NK-92 treated with Interleukin-12 subunit alpha and Interleukin-12 subunit beta, amount 100 ng/mL, for 24 hours (cell line): ENCODE measurements at places on chromosomes 2 and 18.

GRCh38 chr2:235502336-235502735 lies 8.5 kb downstream of the AGAP1 start:
- no peak for DNase-seq

DNA sequence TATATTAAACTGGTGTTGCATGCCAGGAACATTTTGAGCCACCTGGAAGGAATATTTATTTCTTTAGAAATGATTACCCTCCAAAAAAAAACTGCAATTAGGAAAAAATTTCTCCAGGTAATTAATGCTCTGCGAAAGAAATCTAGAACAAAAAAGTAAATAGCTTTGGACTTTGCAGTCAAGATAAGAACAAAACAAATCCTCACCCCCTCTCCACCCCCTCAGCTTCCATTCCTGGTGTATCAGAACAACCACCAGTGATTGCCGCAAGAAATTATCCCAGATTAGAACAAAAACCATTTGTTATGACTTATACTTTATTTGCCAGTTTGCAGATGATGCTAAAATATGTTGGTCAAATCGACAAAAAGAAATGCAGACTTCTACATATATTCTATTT lies 17.0 kb upstream of the TCF7L1 start:
- DNase-seq, result no peak

GRCh38 chr18:61820882-61821281 lies 71.9 kb downstream of the RNF152 start:
- no peak for DNase-seq

GRCh38 chr18:47334966-47335365 lies 83.5 kb upstream of the SKOR2 start:
- DNase-seq, result no peak

DNA sequence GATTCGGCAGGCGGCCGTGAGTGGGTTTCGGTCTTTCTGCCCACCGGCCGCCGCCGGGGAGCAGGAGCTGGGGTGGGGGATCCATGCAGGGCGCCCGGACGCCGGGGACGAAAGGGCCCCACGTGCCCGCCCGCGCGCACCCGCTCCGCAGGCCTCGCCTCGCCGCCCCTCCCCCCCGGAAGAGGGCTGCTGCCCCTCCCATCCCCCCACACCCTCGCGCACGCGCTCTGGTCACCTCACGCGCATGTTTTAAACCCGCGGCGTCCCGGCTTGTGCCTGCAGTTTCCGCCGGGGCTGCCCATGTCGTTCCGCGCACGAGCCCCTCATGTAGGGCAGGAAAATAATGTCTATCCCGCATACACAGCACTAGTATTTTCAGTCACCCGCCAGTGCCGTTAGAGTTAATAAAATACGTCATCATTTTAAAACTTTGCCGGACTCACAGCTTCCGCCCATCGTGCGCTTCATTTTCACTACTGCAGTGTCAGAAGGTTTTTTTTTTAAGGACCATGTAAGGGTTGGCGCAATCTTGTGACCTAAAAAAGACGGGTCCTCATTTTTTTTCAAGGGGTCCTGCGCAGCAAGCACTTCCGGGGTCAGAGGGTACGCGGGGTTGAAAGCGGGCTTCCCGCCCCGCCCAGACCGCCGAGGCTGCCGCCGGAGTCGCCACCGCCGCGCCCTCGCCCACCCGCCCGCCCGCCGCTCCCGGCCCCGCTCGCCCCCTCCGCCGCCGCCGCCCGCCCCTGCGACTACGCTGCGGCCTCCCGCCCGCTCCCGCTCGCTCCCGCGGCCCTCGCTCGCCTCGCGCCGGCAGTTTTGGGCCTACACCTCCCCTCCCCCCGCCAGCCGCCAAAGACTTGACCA lies at the start of gene PCBP1:
Gene PCBP1 (plus strand): TSS at position 640 of the 864 bp plus-strand sequence. CDS start 267 bp downstream, outside the sequence.
- peak; percentile 96 for DNase-seq

GRCh38 chr2:196586511-196586991 lies 53.0 kb upstream of the CCDC150 start:
- no peak for DNase-seq

- DNase-seq, result no peak
Measured at GRCh38 chr2:237922641-237923361, 44.0 kb upstream of the UBE2F start.

GRCh38 chr2:129483366-129483765 lies 496.1 kb upstream of the RAB6C start:
- no peak for DNase-seq

- DNase-seq, result no peak
Measured at GRCh38 chr2:85273738-85274731, 53.8 kb downstream of the TGOLN2 start.
